Breast epithelium (tissue), 4 donors: ENCODE measurements at places on chromosomes 12 and 14.

DNA sequence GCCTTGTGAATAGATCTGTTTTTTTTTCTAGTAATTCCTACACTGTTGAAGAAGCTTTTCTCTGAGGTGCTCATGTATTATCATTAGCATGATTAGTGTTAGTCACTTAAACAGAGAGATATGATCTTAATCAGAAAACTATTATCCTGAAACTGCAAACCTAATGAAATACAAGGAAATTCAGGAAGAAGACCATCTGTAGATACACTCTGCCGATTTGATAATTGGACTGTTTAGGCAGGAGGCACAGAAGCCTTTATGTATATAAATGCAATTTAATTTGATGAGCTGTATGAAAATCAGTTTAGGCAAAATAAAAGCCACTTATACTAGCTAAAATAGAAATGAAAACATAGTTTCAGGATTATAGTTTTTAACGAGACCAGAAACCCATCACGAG, 23.3 kb downstream of the PDZRN4 start:
- H3K27ac ChIP-seq = no peak overlapping the region
- no peak for DNase-seq
- H3K36me3 ChIP-seq = peaks cover 4% of the 10 kb centered on the region
- H3K4me1 ChIP-seq = no peaks in the 10 kb centered on the region
- no peak overlapping the region for H3K4me3 ChIP-seq

DNA sequence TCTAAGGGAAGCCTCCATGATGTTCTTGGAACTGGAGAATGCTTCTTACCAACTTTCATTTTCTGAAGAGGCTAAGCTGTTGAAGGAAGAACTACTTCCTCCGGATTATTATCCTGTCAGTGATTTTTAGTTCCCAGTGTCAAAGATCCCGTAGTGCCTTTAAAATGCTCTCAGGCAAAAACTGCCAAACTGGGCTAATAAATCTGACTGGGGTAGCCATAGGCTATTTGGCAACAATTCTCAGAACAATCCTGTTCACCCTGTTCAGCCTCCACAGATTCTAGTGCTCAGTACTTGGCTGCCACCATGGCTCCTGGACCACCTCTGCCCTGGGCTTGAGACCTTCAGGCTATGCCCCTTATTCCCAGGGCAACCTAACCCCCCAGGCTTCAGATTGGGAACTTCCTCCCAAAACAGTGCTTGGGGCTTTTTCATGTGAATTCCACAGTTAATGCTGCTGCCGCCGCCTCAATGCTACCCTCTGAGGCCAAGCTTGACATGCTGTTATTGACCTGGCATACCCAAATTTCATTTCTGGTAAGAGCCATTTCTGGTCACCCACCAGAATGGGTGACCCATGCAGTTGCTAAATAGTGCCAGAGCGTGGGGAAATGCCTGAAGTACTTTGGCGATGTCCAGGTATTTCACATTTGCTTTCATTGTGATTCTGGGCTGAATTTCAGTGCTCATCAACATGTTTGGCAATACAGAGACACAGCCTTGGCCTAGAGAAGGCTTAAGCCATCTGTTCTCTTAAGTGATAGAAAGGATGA, 110.0 kb upstream of the ARHGAP5 start:
- peaks cover 29% of the 10 kb centered on the region for H3K4me1 ChIP-seq
- peak overlapping the region; percentile 83 for H3K27ac ChIP-seq
- DNase-seq = peak; percentile 53
- no peak overlapping the region for H3K4me3 ChIP-seq

GRCh38 chr12:3605692-3606091, 114.7 kb downstream of the PRMT8 start:
- no peak for DNase-seq
- H3K27ac ChIP-seq = no peak overlapping the region
- H3K4me1 ChIP-seq = no peaks in the 10 kb centered on the region
- H3K36me3 ChIP-seq = no peaks in the 10 kb centered on the region
- no peaks in the 10 kb centered on the region for H3K27me3 ChIP-seq
- H3K4me3 ChIP-seq = no peak overlapping the region

DNA sequence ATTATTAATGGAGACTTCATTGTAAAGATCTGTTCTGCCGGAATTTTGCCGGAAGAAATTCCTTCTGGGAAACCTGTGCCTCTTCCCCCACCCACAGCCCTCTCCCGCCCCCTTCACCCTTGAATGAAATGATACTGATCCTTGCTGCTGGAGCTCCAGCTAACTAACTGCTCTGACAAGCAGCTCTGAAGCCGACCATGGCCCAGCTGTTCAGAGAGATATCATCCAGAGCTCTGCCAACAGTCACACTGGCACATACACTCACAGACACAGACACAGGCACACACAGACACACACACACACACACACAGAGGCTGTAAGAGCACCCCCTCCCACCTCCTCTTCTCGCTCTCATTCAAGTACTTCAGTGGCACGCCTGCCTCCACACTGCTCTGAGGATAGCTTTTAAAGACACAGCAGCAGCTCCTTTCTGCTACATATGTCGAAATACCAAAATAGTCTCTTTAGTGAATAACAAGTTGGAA, 88.6 kb downstream of the R3HDM2 start:
- H3K4me1 ChIP-seq = no peaks in the 10 kb centered on the region
- no peaks in the 10 kb centered on the region for H3K27me3 ChIP-seq
- H3K27ac ChIP-seq = peak overlapping the region; percentile 13

- no peaks in the 10 kb centered on the region for H3K4me1 ChIP-seq
- H3K36me3 ChIP-seq = no peaks in the 10 kb centered on the region
- no peak overlapping the region for H3K4me3 ChIP-seq
- H3K27me3 ChIP-seq = no peaks in the 10 kb centered on the region
- no peak for DNase-seq
Measured at GRCh38 chr14:32627545-32628298, 298.6 kb downstream of the AKAP6 start.

DNA sequence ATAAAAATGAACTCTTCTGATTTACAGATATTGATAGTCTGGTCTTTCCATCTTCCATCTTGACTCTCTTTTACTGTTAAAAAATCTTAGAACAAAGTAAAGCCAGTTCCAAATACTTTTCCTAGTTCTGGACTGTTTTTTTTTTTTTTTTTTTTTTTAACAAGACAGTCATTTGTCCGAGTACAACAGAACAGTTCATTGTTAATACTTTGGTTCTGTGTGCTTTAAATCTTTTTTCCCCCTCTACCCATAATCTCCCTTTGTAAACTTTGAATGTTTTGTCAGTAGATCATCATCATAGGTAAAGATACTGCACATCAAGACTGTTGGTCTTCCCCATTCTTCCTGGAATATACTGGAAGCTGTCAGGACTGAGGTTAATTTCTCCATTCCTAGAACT, 38.0 kb downstream of the ADIPOR2 start:
- H3K4me1 ChIP-seq = no peaks in the 10 kb centered on the region
- H3K27me3 ChIP-seq = no peaks in the 10 kb centered on the region
- no peak for DNase-seq

- peaks cover 4% of the 10 kb centered on the region for H3K36me3 ChIP-seq
- no peak overlapping the region for H3K27ac ChIP-seq
- H3K4me3 ChIP-seq = no peak overlapping the region
- H3K27me3 ChIP-seq = no peaks in the 10 kb centered on the region
- H3K4me1 ChIP-seq = no peaks in the 10 kb centered on the region
Measured at GRCh38 chr12:46764005-46764404, 61.8 kb downstream of the SLC38A4 start.

GRCh38 chr14:84859116-84859515, 670.8 kb upstream of the FLRT2 start:
- DNase-seq = no peak
- H3K36me3 ChIP-seq = no peaks in the 10 kb centered on the region
- H3K4me1 ChIP-seq = no peaks in the 10 kb centered on the region
- no peaks in the 10 kb centered on the region for H3K27me3 ChIP-seq

DNA sequence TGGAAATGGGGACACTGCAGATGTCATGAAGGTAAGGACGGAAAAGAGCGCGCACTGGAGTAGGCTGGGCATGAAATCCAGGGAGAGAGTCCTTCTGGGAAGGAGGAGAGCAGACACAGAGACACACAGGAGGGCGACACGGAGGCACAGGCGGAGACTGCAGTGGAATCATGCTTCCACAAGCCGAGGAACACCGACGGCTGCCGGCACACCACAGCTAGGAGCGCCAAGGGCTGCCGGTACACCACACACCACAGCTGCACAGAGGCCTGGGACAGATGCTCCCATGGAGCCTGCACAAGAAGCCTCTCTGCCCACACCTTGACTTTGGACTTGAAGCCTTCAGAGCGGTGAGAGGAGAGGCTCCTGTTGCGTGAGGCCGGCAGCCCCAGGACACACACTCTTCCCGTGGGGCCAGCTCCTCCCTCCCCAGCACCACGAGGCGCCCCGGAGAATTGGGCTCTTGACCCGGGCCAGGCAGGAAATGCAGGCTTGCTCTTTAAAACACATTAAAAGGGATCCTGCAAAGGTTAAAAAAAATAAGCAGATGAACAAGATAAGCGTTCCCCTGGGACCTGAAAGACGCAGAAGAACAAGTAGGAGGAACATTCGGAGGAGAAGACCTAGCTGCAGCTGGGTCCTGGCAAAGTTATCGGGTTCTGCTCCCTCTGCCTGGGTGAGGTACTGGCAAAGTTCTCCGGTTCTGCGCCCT, 28.3 kb upstream of the FZD10 start:
- no peak for DNase-seq
- peaks cover 3% of the 10 kb centered on the region for H3K4me1 ChIP-seq
- no peak overlapping the region for H3K27ac ChIP-seq
- no peaks in the 10 kb centered on the region for H3K27me3 ChIP-seq

- H3K4me3 ChIP-seq = no peak overlapping the region
- no peaks in the 10 kb centered on the region for H3K36me3 ChIP-seq
- no peaks in the 10 kb centered on the region for H3K27me3 ChIP-seq
Measured at GRCh38 chr12:43309959-43310358, 242.0 kb downstream of the ADAMTS20 start.

GRCh38 chr12:71060426-71060825, 97.4 kb downstream of the TSPAN8 start:
- H3K4me3 ChIP-seq = no peak overlapping the region
- no peak for DNase-seq
- H3K4me1 ChIP-seq = no peaks in the 10 kb centered on the region
- no peaks in the 10 kb centered on the region for H3K27me3 ChIP-seq
- H3K27ac ChIP-seq = no peak overlapping the region
- H3K36me3 ChIP-seq = no peaks in the 10 kb centered on the region

DNA sequence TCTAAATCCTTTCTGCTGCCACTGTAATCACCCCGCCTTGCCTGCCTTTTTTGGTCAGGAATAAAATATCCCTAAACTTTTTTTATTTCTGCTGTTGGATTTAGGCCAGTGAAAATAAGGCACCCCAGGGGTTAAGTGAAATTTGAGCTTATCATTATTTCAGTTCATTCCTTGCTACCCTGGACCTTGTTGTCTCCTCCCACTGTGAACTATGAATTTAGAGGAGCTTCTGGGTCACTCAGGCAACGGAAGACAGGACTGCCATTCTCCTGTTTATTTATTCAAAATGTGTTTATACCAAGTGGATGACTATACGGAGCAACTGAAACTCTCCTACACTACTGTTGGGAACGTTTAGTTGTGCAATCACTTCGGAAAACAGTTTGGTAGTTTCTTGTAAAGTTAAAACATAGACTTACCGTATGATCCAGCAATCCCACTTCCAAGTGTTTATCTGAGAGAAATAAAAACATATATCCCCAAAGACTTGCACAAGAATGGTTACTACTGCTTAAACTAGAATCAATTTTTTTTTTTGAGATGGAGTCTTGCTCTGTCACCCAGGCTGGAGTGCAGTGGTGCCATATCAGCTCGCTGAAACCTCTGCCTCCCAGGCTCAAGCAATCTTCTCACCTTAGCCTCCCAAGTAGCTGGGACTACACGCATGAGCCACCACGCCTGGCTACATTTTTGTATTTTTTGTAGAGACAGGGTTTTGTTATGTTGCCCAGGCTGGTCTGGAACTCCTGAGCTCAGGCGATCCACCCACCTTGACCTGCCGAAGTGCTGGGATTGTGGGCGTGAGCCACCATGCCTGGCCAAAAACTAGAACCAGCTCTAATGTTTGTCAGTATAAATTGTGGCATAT, 2.3 kb upstream of the TRAFD1 start:
- peak overlapping the region; percentile 71 for H3K27ac ChIP-seq
- no peaks in the 10 kb centered on the region for H3K27me3 ChIP-seq
- peaks cover 24% of the 10 kb centered on the region for H3K4me1 ChIP-seq
- no peaks in the 10 kb centered on the region for H3K36me3 ChIP-seq

- no peak for DNase-seq
- H3K27me3 ChIP-seq = no peaks in the 10 kb centered on the region
- H3K4me3 ChIP-seq = no peak overlapping the region
- no peak overlapping the region for H3K27ac ChIP-seq
- H3K36me3 ChIP-seq = no peaks in the 10 kb centered on the region
Measured at GRCh38 chr12:130835436-130835835, 3.6 kb downstream of the STX2 start.

DNA sequence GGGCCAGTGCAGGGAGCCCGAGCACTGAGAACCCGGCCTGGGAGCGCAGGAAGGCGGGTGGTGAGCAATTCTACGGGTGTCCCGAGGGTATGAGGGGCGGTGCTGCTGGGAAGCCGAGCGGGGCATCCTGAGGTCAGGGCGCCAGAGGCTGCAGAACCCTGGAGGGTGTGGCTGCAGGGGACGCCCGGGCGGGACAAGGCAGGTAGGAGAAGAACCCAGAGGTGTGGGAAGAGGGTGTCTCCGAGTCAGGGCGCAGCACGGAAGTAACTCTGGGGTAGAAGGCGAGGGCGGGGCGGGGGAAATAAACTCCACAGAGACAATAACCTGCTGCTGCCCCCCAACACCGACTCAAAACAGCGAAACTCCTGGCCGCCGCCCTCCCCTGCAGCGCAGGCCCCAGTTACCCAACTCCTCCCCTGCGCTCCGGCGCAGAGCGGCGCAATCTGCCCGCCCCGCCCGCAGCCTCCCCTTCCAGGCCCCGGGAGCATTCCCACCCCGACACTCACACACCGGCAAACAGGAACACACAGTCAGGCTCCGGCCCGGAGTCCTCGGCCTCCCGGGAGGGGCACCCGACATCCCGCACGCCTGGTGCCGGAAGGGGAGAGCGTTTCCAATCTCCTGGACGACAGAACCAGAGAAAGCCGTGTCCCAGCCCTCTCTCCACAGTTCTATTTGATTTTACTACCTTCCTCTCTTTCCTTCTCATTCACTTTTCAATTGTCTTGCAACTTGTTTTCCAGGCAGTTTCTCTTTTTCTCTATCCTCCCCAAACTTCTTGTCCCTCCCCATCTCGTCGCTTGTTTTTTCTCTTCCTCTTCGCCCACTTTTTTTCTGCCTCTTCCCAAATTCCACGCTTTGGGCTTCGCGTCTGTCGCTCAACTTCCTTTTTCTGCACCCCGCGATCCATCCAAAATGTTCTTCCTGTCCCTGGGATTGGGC, 2.4 kb downstream of the HRK start:
- peaks cover 3% of the 10 kb centered on the region for H3K27me3 ChIP-seq
- no peak for DNase-seq
- H3K36me3 ChIP-seq = no peaks in the 10 kb centered on the region
- no peak overlapping the region for H3K27ac ChIP-seq

- H3K4me3 ChIP-seq = no peak overlapping the region
- no peaks in the 10 kb centered on the region for H3K27me3 ChIP-seq
- H3K4me1 ChIP-seq = no peaks in the 10 kb centered on the region
- no peaks in the 10 kb centered on the region for H3K36me3 ChIP-seq
- no peak for DNase-seq
Measured at GRCh38 chr14:92587700-92588085, 74.1 kb downstream of the RIN3 start.

- no peaks in the 10 kb centered on the region for H3K4me1 ChIP-seq
- peak overlapping the region; percentile 48 for H3K27ac ChIP-seq
- no peaks in the 10 kb centered on the region for H3K36me3 ChIP-seq
- H3K4me3 ChIP-seq = peak overlapping the region; percentile 67
- DNase-seq = no peak
- H3K27me3 ChIP-seq = no peaks in the 10 kb centered on the region
Measured at GRCh38 chr12:115598871-115599811, 678.4 kb downstream of the MED13L start.
